Stromal cell of bone marrow (primary cell): ENCODE measurements at places on chromosomes 1 and 21.

- DNase-seq: no peak
Measured at GRCh38 chr1:170886460-170886859, 48.9 kb upstream of the MROH9 start.

GRCh38 chr1:242435200-242435599 lies 89.3 kb downstream of the PLD5 start:
- DNase-seq: no peak

DNA sequence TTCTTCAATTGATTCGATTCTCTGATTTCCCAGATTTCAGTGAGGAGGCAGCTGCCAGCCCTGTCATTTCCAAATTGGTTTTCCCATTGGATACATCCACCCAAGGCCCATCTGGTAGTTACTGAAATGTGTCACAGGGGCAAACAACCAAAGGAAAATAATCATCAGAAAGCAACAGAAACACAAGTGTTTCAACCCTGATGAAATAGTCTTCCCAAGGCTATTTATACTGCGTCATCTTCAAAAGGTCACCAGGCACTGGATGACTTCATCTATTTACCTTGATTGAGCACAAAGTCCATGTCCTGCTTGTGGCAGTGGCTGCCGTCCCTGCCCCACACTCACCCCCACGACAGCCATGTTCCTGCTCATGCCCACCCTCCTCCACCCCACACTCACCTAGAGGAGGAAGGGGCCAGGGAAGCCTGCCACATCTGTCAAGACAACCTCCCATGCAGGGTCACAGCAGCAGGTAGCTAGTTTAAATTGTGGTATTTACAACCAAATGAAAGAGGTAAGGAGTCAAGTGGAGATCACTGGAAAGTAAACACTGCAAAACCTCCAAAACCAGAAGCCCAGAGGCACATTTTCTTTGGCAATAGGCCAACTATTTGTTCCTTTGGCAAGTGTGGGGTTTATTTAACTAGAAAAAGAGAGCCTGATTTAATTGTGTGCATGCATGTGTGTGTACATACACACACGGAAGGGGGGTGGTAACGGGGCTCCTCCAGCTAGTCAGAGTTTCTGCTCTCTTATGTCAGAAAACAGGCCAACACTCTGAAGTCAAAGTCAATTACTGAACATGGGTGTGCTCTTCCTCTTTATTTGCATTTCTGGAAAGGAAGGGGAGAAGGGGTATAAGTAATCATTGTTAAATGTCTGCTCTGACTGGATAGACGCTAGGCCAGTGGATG lies 49.5 kb upstream of the RAB4A start:
- DNase-seq: no peak

- no peak for DNase-seq
Measured at GRCh38 chr1:50415235-50416149, 7.8 kb downstream of the DMRTA2 start.

DNA sequence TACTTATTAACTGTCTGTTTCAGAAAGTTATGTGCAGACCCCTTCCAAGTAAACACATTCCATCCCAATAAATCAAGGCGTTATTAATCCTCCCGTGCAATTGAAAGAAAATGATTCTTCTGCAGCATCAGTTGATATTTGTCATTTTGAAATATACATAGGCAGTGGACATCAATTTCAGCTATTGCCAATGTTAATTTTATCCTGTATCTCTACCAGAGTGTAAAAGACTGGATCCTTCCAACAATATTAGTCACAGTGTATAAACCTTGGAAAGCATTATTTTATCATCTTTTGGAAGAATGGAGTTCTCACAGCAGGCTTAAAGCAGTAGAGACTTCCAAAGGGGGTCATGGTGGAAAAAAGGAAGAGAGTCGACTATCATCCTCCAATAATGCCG lies 150.4 kb downstream of the CYYR1 start:
- no peak for DNase-seq

DNA sequence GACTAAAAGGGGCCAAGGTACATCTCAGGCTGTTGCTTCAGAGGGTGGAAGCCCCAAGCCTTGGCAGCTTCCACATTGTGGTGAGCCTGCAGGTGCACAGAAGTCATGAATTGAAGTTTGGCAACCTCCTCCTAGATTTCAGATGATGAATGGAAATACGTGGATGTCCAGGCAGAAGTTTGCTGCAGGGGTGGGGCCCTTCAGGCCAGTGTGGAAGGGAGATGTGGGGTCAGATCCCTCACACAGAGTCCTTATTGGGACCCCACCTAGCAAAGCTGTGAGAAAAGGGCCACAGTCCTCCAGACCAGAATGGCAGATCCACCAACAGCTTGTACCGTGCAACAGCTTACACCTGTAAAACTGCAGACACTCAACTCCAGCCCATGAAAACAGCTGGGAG lies 67.4 kb upstream of the PTGS2 start:
- no peak for DNase-seq

DNA sequence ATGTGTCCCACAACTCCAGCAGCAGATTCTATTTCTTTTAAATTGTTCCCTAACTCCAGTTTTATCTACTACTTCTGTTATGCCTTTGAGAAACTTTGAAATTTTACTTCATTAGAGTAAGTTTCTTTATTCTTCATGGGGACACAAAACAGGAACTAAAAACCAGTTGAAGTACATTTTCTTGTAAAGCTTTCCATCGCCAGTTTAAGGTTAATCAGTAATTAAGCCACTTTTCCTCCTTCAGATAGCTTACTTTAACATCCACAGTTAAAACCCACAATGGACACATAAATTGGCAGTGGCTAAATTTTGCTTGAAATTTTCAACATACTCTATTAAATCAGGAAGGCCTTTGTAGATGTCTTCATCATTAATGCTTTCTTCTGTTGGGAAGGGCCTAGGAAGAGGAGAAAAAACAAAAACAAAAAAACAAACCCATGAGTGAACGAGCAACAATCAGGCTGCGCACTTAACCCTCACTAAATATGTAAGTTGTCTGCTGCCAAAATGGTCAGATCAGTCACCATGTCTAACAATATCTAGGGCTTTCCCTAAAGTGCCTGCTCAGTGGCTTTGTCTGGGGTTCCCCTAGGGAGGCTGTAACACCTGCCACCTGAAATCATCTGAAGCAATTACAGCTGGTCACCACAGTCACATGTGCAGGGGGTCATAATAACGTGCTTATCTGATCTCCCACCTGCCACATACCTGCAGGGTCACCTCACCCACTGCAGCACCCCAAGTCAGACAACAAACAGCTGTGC lies 187.9 kb downstream of the VAV3 start:
- DNase-seq: no peak

- peak; percentile 22 for DNase-seq
Measured at GRCh38 chr1:117312453-117313138, 54.7 kb upstream of the MAN1A2 start.

GRCh38 chr21:42228709-42229220 lies 9.8 kb downstream of the ABCG1 start:
- DNase-seq: no peak

GRCh38 chr21:41786509-41786987 lies 19.7 kb upstream of the RIPK4 start:
- peak; percentile 58 for DNase-seq

DNA sequence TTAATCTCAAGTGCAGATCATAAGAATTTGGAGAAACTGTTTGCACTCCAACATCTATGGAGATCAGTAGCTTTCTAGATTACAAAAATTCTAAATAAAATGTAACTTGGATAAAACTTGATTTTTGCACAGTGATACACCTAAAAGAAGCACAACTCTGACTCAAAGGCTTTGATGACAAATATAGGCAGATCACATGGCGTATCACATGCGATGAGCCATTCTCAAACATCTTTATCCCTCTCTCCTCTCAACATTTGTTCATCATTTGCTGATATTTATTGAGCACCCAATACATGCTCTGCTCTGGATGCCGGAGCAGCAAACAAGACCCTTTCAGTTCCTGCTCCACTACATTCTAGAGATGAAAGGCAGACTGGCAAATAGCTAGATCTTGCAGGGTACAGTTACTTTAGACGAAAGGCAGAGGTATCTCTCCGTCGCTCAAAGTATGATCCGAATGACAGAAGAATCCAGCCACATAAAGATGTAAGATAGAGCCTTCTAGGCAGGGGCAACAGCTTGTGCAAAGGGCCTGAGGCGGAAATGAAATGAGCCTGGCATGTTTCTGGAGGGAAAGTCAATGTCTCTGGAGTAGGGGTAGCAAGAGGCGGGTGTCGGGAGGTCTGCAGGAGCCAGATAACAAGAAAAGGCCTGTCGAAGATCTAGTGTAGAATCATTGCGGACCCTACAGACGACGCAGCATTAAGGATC lies 145.8 kb upstream of the ERRFI1 start:
- DNase-seq: no peak

GRCh38 chr21:39094087-39094780 lies 89.0 kb downstream of the PSMG1 start:
- DNase-seq: no peak

DNA sequence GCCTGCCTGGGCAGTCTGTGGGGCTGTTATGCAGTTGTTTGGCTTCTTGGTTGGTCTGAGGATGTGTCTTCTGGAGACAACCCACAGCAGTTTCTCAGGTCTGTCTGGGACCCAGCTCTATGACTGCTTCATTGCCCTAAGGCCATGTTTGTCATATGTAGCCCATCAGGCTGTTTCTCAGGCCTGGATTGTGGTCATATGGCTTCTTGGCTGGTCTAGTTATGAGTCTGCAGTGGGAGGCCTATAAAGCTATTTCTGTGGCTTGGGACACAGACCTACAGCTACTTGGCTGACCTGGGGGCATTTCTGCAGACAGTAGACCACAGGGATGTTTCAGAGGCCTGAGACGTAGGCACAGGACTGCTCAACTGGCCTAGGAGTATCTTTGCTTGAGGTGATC lies 41.5 kb downstream of the CHIA start:
- DNase-seq: no peak

- peak; percentile 66 for DNase-seq
Measured at GRCh38 chr1:160206421-160207117, 1.4 kb downstream of the PEA15 start.
